Esophagus (tissue), 2 donors: ENCODE measurements at places on chromosomes 7 and 10. TPM values are rescaled to one million over a fixed set of nuclear protein-coding genes. Genes with fewer than 3 reads are reported as not detected.

ACTR3C gene
- 8.0 TPM for polyA plus RNA-seq

PLXDC2 gene
- polyA plus RNA-seq = 11.9 TPM

COL26A1 gene
- polyA plus RNA-seq = not detected

SPDYE16 gene
- 0.08 TPM for polyA plus RNA-seq

SFRP4 gene
- 0.06 TPM for polyA plus RNA-seq

TUBB8 gene
- polyA plus RNA-seq = 0.02 TPM

ANXA11 gene
- polyA plus RNA-seq = 287 TPM

NXPH1 gene
- 0.02 TPM for polyA plus RNA-seq

ALOX5 gene
- 12.2 TPM for polyA plus RNA-seq

RPS24 gene
- polyA plus RNA-seq = 5,326 TPM

PDCD4 gene
- 203 TPM for polyA plus RNA-seq

SH3PXD2A gene
- polyA plus RNA-seq = 34.2 TPM

AOC1 gene
- 0.75 TPM for polyA plus RNA-seq

TSPAN12 gene
- polyA plus RNA-seq = 3.0 TPM

ITPRID1 gene
- not detected for polyA plus RNA-seq

PPP1R3C gene
- 59.4 TPM for polyA plus RNA-seq

KNDC1 gene
- 0.16 TPM for polyA plus RNA-seq

TMEM120A gene
- polyA plus RNA-seq = 51.0 TPM

PRLHR gene
- polyA plus RNA-seq = not detected

KMT2C gene
- polyA plus RNA-seq = 8.2 TPM

TNS3 gene
- polyA plus RNA-seq = 2.7 TPM

RBP3 gene
- polyA plus RNA-seq = not detected

STEAP1 gene
- 6.0 TPM for polyA plus RNA-seq

RASSF4 gene
- 3.7 TPM for polyA plus RNA-seq

PAX4 gene
- polyA plus RNA-seq = not detected

GIMAP1 gene
- polyA plus RNA-seq = 1.2 TPM

C10orf67 gene
- 0.04 TPM for polyA plus RNA-seq

WEE2 gene
- not detected for polyA plus RNA-seq

C10orf105 gene
- polyA plus RNA-seq = 0.04 TPM

GNGT1 gene
- not detected for polyA plus RNA-seq

PAPSS2 gene
- 1.3 TPM for polyA plus RNA-seq
